ENCODE measurements at places on chromosomes 2 and 18.

DNA sequence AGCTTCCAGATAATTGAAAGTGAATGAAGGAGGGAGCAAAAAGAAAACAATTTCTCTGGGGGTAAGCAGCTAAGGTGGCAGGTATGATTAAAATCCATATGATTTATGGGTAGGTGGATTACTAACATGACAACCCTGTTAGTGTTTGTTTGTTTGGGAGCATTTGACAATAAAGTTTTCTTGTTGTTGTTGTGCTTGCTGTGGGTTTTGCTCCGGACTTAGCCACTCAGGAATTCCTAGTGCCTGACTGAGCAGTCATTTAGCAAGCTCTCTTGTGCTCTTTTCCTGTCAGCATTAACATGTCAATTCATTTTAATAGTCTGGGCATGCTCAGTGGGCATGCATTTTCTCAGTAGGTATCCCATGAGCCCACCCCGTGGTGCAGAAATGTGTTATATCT is 674.8 kb upstream of the ZEB2 start:
- no peak for DNase-seq

DNA sequence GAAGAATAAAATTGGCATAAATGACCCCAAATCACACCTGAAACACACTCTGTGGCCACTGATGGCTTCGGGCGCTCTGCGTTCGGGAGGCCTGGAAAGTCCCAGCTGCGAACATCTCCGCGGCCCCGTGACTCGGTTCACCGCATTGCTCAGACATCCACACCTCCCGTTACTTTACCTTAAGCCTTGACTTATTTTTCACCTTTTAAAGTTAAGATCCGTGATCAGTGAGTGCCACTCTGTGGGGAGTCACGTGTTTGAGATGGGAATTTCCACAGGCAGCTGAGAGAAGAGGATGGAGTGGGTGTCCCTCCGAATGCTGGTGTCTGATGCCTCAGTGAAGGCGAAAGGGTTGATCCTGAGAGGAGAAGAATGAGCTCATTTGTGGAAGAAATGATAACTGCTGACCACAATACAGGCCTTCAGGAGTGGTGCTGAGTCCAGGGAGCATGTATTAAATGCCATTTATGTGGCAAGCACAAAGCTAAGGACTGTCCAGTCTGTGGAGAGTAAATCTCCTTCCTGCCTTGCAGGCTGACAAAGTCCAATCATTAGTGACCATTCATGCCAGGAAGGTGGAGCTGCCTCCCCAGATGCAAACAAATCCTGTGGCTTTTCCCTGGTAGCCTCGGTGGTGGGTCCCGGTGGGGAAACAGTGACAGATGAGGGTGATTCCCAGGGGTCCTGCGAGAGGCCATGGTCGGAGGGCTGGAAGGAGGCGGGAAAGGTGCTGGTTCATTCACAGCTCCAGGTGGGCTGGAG is 168.8 kb downstream of the RTP5 start:
- no peak for DNase-seq

DNA sequence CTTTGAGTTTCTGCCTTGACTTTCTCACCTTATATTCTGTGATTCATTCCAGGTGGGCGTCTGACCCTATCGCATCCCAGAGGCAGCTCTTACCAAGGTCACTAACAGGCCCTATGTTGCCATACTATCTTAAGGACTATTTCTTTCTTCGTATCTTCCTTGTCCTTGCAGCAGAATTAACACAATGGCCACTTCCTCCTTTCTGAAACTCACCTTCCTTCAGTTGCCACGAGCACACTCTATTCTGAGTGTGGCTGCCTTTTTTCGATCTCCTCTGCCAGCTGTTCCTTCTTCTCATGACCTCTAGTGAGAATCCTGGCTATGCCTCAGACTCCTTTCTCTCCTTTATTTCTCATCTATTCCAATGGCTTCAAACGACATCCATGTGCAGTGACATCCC is 160.4 kb upstream of the CCDC195 start:
- no peak for DNase-seq

DNA sequence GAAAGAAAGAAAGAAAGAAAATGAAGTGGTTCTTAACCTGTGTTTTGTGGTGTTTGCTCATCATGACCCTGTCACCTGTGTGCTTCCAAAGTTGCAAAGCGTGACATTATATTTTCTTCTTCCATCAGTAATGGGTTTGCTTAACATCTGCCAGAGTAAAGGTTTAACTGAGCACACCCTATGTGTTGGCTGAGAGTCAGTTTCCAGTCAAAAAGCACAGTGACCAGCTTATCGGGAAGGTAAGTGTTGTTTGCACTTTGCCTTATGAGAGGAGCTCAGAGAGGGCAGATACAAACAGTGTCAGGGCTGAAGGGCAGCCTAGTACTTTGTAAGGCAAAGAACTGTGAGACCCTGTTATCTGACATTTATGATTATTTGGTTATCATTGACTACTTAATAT is 406.2 kb upstream of the CWC22 start:
- no peak for DNase-seq

DNA sequence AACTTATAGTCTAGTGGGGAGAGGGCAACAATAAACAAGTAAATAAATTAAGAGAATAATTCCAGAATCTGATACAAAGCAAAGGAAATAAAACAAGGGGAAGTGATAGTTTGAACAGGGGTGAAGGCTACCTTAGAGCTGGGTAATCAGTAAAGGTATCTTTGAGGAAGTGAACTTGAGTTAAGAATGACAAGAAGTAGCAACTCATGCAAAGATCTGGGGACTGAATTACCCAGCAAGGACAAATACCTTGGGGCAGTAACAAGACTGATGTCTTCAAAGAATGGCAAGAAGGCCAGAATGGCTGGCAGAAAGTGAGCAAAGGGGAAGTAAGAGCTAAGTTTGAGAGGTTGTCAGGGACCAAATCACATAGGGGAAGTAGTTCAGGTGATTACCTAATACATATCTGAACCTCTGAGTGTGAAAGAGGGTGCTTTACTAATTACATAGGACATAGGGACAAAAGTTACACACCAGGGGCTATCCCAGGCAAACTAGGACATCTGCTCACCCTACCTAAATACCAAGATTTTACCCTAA is 244.6 kb upstream of the HNRNPA3 start:
- no peak for DNase-seq

DNA sequence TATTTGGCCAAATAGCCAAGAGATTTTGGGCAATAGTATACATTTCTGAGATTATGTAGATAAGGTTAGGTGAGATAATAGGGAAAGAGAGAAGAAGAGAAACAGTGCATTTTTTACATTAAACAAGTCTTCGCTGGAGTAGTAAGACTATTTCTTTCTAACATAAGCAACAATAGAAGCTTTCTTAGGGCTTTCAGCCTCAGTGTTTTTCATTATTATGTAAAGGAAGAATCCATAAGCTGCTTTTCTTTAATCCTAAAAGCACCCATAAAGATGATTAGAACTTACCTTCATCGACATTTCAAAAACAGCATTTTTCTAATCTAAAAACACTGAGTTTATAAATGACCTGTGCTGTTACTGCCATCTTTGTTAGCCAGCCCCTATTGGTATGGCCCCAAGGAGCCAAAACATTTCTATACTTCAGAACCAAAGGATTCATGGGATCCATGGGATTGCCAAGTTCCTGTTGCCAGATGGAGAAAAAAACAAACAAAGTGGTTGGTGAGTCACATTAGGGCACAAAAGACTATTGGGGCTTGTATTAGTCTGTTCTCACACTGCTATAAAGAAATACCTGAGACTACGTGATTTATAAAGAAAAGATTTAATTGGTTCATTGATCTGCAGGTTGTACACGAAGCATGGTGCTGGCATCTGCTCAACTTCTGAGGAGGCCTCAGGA is 88.2 kb downstream of the SCG2 start:
- DNase-seq = no peak

- no peak for DNase-seq
These were observed 86.3 kb downstream of the UGGT1 start for GRCh38 chr2:128177315-128177714.

DNA sequence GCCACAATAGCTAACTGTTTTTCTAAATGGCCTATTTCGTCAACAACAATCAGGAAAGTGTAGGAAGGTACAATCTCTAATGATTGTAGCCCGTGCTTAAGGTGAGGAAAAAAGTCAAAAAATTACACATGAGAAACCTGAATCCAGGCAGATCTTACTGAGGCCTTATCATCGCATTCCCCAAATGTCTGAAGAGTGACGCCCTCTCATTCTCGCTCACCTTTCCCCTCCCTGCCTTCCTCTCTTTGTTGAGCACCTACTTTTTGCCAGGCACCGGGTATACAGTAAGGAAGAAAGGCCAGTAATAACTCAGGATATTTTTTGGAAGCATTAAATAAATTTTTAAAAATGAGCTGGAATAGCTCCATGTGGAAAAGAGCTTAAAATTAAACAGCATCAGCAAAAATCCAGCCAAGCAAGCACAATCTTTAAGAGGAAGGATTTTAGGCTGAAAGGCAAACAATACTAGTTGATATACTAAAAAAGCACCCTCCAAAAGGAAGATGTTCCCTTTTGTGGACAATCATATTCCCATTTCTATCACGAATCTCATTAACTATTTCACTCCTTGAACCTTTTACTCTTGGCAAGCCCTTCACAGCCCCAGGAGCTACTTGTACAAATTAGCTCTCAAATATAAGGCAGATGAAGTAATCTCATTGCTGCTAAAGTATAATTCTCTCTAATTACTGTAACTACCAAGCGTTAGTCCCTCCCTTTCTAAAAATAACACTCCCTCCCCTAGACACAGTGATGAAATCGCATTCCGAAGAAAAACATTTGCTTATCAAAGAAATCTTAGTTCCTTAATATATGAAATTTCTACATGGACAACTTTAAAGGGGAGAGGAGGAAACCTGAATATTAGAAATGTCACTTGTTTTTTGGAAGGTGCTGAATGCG is 40.0 kb downstream of the STAT1 start:
- no peak for DNase-seq

DNA sequence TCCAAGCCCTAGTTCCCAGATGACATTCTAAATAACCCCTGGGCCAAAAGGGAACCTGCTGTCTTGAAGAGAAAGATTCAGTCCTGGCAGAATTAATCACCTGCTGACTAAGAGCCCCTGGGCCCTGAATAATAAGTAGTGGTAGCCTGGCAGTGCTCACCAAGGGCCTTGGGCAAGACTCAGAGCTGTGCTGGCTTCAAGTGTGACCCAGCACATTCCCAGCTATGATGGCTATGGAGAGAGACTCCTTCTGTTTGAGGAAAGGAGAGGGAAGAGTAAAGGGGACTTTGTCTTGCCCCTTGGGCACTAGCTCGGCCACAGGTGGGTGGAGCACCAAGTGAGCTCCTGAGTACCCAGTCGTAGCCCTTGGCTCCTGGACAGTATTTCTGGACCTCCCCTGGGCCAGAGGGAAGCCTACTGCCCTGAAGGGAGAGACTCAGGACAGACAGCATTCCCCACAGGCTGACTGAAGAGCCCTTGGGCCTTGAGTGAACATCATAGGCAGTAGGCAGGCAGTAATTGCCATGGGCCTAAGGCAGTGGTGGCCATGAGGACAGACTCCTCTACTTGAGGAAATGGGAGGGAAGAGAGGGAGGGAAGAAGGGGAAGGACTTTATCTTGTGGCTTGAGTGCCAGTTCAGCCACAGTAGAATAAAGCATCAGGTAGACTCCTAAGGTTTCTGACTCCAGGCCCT is 40.0 kb upstream of the INPP4A start:
- DNase-seq = no peak

GRCh38 chr2:221555494-221555846 is 16.6 kb downstream of the EPHA4 start:
- no peak for DNase-seq

- DNase-seq = no peak
These were observed 1823.5 kb upstream of the LRRTM1 start for GRCh38 chr2:82128051-82128450.

- no peak for DNase-seq
These were observed 60.6 kb downstream of the FHOD3 start for GRCh38 chr18:36358141-36358540.

GRCh38 chr2:62920070-62920469 is 130.6 kb upstream of the OTX1 start:
- no peak for DNase-seq

- DNase-seq = no peak
These were observed 6.3 kb downstream of the LIMS2 start for GRCh38 chr2:127669056-127669455.

GRCh38 chr2:128308889-128309279 is 9.8 kb downstream of the HS6ST1 start:
- DNase-seq = no peak

DNA sequence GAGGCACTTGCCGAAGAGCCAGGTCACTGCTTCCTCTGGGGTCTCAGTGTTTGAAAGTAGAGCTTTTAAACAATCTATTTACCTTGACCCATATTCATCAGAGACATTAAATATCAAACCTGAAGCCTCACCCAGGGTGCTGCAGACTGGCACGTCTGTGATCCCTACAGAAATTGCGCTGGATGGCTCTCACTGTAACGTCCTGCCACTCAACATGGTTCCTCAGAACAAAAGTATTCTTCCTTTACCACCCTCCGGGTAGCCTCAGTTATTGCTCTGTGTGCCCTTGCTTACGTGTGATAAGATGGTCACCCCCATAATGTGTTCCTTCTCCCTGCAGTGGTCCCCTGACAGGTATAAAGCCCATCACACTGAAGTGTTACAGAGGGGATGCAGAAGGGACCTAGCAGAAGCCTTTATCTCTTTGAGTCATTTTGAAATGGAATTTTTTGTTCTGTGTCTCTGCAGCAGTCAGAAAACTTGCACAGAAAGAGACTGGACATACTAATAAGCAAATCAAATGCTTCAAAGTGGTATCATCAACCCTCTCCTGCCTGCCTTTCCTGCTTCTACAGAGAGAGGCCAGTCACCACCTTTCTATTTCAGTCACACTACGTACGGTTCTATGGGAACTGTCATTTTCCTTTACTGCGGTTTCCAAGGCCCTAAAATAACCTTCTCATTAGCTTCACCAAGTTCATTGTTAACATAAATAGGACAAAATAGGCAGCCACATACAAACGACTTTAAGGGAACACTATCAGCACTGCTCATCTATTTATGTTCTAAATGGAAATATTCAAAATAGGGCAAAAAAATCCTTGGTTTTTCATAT is 86.8 kb downstream of the METTL8 start:
- DNase-seq = no peak

DNA sequence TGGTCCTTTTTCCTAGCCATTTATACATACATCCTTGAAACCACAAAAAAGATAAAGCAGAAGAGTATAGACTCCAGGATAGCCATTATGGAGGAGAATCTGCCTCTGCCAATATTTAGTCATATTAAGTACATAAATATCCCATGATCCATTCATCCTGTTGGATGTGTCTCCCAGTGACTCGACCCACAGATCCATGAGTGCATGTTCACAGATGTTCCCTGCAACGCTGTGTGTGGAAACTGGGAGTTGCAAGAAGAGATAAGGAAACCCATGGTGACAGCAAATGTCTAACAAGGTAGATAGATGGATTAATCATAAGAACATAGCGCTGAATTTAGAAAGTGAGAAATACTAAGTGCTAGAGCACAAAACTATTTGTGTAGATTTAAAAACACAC is 34.5 kb downstream of the STK39 start:
- DNase-seq = no peak

- DNase-seq = no peak
These were observed 495 bp upstream of the TTC32 start for GRCh38 chr2:19902216-19902740.

- DNase-seq = no peak
These were observed 83.1 kb downstream of the KCTD18 start for GRCh38 chr2:200426754-200427153.

GRCh38 chr2:125471963-125472362 is 1184.0 kb upstream of the GYPC start:
- DNase-seq = peak; percentile 75

- no peak for DNase-seq
These were observed 59.6 kb upstream of the SERPINE2 start for GRCh38 chr2:224098481-224099230.

All from WTC11 (cell line).